NT2/D1 (cell line): ENCODE measurements at places on chromosomes 1 and 21.

DNA sequence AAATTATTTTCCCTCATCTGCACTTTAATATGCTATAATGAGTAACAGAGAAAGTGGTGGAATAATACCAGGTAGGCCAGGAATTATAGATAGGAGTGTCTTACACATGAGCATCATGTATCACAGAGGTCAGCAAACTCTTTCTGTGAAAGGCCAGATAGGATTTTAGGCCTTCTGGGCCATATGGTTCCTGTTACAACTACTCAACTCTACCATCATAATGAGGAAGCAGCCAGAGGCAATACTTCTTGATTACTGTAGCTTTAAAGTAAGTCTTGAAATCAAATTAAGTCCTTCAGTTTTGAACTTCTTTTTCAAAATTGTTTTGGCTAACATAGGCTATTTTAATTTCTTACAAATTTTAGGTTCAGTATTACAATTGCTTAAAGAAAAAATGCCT, 32.1 kb upstream of the IGSF3 start:
- no peak for DNase-seq

DNA sequence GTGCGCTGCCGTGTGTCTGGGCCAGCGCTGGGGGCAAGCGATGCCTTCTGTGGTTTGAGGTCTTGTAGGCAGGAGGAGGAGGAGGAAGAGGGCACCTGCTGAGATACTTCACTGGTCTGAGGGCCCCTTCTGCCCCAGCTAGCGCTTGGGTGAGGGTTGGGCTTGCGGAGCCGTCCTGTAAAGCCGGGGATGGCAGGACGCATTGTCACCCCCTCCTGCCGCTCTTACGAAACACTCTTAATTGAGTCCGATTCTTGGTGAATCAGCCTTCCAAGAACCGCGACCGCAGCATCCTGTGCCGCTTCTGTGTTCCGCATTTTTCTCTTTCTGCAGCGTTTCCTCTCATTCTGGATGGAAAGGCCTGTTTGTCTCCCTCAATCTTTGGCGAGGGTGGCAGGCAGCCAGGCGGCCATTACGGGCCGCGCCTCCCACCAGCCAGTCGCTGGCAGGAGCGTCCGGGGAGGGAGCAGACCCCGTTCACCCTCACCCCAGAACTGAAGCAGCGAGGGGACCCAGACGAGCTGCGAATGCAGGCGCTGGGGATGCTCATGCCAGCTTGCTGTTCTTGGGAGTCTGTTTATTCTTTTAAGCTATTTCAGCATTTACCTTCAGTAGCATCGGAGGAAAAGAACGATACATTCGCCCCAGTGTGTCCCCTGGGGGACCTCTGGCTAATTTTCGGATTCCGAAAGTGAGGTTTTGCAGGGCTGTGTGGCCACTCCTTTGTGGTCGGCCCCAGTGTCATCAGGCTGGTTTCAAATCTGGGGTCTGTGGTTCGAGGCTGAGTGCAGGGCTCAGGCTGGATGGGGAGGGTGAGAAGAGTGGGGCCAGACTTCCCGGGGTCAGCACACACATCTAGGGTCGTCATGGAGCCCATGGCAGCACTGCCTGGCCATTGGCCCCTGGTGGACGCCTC, 62.7 kb downstream of the SKI start:
- no peak for DNase-seq

- DNase-seq = no peak
These were observed 154.6 kb upstream of the LRRC7 start for GRCh38 chr1:69413129-69413528.

- no peak for DNase-seq
These were observed 7.0 kb upstream of the ABCD3 start for GRCh38 chr1:94411237-94411636.

GRCh38 chr1:59139396-59139795, 157.5 kb upstream of the FGGY start:
- DNase-seq = no peak

DNA sequence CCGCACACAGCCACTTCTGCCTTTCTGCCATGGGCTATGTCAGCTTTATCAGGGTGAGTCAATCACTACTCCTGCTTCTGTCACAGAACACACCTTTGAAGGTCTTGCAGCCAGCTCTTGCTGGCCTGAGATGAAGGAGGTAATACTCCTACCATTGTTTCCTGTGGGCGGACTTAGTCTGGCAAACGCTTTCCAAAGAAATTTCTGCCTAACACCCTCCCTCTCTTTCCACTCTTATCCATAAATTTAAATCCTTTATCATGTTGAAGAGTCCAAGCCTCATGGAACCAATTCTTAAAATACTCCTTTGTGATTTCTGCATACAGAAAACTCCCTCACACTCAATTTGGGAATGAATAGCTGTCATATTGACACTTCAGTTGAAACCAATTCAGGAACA, 633.1 kb upstream of the CHRM3 start:
- DNase-seq = peak; percentile 35
